NCI-H187 (cell line): ENCODE measurements at places on chromosomes 12 and 14.

DNA sequence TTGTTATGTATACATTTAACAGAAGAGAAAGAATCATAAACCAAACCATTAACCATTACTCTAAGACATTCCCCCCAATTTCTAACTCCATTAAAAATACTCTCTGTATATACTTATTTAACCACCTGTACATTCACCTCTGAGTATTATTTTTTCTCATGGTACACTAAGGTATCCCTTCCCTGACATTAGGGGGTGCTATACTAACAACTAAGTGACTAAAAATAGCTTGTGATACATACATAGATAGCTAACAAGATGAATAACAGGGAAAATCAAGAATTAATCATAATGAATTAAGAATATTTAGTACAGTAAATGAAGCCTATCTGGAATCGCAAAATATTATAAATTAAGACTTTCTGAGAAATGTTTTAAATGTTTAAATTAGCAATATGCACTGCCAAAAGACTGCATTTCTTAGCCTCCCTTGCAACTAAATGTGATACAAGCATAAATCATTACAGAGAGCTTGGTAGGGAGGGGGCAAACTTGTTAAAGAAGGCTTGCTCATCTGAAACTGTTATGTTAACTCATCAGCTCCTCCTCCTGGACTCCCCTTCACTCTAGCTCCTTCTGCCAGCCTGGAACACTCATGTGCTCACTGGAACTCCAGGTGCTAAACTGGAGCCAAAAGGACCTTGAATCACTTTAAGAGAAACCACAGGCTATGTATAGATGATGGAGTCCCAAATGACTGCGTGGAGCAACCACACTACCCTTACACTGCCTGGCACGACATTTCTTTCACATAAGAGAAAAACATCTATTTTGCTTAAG, 14.9 kb downstream of the C2CD5 start:
- no peak for DNase-seq

- no peak for DNase-seq
Observed at GRCh38 chr12:22117563-22118237, 71.7 kb downstream of the CMAS start.

GRCh38 chr12:110010853-110011723, 11.9 kb downstream of the ANKRD13A start:
- DNase-seq, result no peak

GRCh38 chr14:22280497-22281316, 308.3 kb downstream of the DAD1 start:
- DNase-seq, result no peak

GRCh38 chr12:87779858-87780498, 249.2 kb downstream of the C12orf50 start:
- DNase-seq, result no peak

DNA sequence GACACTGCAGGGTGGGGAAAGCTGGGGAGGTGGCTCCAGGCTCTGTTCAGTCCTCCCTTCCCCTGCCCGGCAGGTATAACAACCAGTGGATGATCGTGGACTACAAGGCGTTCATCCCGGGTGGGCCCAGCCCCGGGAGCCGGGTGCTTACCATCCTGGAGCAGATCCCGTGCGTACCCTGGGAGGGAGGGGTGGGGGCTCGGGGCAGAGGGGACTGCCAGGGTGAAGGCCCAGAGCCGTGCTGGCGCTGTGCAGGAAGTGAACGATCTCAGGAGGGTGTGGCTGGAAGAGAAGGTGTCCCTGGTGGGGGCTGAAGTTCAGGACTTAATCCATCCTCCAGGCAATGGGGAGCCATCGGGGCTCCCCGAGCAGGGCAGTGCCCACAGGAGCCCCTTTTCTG, 18.9 kb downstream of the SDS start:
- no peak for DNase-seq

- DNase-seq, result no peak
Observed at GRCh38 chr14:103744621-103745395, 29.2 kb downstream of the ZFYVE21 start.

GRCh38 chr14:20350282-20350681, 6.8 kb downstream of the PARP2 start:
- DNase-seq, result no peak

GRCh38 chr14:100110816-100111215, 45.6 kb downstream of the EVL start:
- DNase-seq, result no peak

DNA sequence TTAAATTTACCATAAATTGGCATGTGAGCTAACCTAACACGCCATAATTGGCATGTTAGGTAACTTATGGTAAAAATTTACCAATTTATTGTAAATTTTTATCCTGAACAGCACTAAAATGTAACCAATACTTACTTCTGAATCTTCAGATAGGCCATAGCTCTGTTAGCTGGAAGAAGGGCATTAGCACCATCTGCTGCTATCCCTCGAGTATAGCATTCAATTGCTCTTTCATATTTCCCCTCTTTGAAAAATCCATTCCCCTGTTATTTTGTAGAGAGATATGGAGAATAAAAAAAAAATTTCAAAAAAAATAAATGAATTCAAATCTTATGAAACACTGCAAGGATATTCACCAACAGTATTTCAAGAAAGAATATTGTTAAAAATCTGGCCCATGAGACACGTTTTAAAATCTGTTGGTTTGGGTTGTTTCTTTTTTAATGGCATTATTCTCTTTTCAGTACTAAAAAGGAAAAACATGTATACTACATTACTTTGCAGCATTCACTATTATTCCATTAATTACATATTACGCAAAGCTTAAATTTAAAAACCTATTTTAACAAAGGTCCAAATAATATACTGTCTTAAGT, 19.1 kb downstream of the RPAP3 start:
- DNase-seq, result no peak

DNA sequence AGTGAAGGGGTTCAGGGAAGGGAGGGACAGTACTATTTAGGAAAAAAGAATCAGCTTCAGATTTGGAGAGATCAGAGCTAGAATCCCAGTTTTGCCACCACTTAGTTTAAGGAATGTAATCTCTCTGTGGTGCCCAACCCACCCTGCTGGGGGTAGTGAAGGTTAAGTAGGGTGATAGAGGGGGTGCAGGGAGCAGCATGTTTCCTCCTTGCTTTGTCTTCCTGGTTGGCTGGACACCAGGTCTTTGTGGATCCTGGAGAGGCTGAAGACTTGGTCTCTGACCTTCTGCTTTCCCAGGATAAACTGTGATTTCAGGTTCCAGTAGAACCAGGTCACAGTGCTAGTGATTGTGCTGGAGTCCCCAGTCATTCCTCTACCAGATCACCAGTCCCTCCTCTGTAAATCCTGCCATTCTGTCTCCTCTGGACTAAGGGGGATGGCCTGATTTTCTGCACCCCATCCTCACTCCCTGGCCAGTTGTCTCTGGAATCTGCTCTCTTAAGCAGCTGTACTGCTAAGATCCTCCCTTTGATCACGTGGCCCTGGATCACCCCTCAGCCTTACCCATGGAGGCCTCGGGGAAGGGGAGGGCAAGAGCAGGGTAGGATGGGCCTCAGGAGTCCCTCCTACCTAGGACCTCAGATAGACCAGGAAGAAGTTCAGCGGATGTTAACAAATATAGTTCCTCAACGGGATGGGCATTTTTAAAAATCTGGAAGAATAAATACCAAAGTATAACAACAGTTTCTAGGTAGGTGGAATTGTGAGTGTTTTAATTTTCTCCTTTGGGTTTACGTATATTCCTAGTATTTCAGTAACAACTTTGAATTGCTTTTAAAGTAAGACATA, 3.1 kb downstream of the MAP3K12 start:
- DNase-seq, result no peak

DNA sequence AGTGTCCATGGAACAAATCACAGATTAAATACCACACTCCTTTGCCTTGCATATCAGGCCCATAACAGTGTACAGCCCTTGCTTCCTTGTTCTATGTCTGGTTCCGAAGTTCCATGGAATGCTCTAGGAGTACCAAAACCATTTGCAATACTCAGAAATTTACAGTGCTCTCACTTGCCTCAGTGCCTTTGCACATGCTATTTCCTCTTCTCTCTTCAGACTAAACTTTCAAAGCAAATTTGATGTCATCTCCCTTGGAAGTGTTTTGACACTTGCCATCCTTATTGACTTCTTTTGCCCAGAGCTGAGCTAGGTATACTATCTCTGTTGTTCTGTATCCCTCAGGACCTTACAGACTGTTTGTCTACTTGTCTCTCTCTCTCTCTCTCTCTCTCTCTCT, 6.1 kb downstream of the ANO4 start:
- DNase-seq, result no peak

- DNase-seq, result no peak
Observed at GRCh38 chr12:18522806-18523205, 215.0 kb downstream of the PLCZ1 start.

DNA sequence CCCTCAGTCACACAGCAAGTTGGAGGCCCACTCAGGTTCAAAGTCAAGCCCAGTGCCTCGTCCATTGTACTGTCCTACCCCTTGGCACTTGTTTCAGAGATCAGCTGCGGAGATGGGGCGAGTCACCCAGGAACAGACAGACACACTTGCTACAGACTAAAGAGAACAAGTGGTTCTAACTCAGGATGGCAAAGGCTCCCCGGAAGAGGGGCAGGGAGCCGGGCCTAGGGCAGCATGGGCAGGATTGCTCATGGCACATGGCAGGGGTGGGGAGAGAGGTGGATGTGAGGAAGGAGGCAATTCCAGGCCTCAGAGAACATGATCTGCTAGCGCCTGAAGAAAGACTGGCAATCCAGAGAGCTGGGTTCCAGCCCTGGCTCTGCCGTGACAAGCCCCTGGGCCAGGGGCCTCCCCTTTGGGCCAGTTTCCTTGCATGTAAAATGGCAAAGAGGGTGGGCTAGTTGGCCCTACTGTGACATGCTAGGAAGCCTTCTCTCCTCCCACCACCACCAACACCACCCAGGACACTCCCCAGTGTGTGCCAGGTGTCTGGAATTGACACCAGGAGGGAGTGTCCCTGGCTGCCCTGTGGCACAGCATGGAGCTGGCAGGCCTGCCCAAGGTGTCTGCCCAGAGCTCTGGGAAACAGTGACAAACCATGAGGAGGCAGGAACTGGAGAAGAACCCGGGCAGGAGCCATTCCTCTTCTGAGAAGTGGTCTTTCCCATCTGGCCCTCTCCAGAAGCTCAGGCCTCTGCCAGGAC, 24.0 kb upstream of the IRF2BPL start:
- no peak for DNase-seq

DNA sequence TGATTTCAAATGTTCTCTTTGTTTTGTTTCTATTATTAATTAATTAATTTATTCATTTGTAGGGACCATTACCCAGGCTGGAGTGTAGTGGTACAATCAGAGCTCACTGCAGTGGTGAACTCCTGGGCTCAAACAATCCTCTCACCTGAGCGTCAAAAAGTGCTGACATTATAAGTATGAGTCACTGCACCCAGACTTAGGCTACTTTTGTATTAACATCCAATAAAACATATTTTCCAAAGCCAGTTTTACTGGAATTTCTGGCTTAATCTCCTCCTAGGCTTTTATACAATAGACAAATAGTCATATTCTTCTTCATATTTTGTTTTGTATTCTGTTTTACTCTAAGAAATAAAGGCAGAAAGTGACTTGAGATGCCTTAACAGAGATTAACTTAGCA, 749.6 kb downstream of the SLC16A7 start:
- DNase-seq, result no peak

DNA sequence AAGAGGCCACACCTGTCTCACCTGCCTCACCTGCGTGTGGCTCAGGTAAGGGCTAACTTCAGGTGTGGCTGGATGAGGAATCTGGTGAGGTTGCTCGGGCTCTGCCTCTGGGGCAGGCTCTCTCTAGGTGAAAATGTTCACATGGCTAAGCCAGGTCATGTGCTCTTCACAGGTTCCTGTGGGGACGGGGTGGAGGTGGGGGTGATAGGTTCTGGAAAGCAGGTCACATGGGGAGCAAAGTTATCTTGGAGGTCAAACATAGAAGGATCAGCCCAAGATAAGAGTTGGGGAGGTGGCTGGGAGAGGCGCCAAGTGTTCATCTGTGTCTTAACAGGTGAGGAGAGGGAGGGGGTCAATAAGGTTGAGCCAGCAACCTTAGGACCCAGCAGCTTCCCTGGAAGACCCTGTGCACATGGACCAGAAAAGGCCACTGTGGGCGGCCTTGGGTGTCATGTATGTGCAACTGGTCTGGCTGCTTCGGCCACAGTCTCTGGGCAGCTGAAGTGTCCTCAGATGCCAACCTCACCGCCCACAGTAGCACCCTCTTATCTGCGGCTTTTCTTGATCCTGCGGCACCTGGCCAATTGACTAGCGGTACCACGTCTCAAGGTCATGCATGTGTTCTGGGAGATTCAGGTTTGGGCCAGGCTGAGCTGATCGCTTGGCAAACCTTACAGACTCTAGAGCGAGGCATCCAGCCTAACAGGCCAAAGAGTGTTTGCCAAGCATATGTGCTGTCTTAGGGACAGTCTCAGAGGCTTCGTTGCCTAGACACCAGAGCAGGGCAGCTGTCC, 60.5 kb downstream of the CACNA1C start:
- no peak for DNase-seq

GRCh38 chr12:72957454-72957853, 685.3 kb downstream of the TRHDE start:
- DNase-seq, result no peak

DNA sequence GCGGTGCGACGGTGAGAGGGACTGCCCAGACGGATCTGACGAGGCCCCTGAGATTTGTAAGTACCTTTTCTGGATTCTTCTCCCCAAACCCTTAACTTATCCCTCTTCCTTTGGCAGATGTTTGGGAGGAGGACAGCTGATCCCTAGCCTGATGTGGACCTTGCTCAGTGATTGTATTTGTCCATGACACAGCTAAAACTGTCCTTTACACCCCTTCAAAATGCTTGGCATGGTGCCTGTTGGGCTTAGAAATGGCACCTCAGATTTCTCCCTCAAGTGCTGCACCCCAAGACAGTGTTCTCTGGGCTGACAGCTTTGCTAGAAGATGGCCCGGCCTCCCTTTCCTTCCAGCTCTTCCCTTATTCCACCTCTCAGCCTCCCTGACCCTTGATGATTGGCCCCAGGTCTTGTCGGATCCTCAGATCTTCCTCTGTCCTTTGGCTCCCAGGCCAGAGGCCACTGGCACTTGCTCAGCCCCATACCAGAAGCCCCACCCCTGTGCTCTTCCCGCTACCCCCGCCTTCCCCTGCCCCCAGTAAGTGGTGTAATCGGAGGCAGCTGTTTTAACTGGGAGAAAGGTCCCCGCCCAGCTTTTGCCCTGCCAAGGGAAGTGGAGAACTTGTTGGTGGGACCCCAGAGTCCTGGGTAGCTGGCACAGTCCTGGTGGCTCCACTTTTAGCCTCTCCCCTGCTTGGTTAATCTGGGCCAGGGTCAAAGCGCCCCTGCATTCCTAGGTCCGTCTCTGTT, 8.7 kb downstream of the LRP1-AS start:
- DNase-seq, result no peak

DNA sequence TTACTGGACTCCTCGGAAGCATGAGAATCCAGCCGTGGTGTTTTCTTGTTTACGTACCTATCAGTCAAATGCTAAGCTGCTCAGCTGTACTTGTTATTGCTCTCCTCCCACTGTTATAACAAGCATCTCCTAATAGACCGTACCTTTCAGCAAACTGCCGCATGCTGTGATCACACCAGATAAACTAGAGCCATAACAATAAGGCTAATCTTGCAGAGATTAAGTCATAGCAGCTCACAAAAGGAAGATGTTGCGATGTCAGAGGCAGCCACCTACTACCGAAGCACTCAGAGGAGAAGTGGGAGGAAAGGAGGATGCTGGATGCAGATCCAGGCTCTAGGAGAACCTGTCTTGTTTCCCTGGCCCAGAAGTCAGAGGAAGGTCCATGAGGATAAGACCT, 196.0 kb downstream of the GALC start:
- DNase-seq, result no peak
